Pons (tissue), 1 donor: ENCODE measurements at places on chromosomes 5 and 9.
A peak's percentile ranks its signal among the peaks of the same experiment; 100 is the strongest.

GRCh38 chr5:88824892-88825583, 57.9 kb downstream of the MEF2C start:
- DNase-seq = peak; percentile 53

GRCh38 chr9:15856591-15856990, 303.7 kb downstream of the CCDC171 start:
- DNase-seq = no peak

DNA sequence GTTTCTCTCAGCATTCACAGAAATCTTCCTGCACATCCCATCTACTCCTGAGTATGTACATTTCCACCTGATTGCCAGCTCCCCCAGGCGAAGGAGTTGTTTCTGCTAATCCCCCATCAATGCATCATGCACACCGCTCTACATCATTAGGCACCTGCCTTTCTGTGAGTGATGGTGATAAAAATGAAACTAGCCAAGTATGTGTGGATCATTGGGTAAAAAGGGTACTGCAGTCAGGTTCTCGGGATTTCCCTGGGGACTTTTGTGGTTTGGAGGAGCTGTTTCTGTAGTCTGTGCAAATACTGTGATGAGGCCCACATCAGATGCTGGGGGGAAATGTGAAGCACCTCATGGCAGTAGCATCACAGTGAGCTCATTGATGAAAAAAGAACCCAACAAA, 30.4 kb downstream of the CAMK4 start:
- no peak for DNase-seq

GRCh38 chr9:132743931-132744479, 73.7 kb downstream of the GTF3C4 start:
- DNase-seq = no peak

- DNase-seq = no peak
Observed at GRCh38 chr9:6931913-6932312, 174.1 kb downstream of the KDM4C start.

- no peak for DNase-seq
Observed at GRCh38 chr5:167057665-167058064, 1233.8 kb upstream of the WWC1 start.

- no peak for DNase-seq
Observed at GRCh38 chr9:123710299-123710698, 219.6 kb downstream of the DENND1A start.

DNA sequence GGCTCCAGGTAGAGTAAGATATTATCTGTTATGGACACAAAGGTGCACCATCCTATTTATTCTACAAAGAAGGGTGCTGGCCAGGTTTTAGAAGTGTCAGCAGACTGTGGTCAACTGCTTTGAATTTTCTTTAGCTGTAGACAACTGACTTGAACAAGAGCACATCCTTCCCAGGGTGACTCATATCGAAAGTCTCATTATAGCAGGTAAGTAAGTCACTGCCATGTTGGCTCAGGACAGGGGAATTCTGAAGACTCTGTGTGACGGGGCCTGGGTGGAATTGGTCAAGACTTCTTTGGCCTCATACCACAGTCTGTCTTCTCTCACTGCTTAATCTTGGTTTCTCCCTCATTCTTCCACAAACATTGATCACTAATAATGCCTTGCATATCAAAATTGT, 214.5 kb upstream of the CDH9 start:
- no peak for DNase-seq

DNA sequence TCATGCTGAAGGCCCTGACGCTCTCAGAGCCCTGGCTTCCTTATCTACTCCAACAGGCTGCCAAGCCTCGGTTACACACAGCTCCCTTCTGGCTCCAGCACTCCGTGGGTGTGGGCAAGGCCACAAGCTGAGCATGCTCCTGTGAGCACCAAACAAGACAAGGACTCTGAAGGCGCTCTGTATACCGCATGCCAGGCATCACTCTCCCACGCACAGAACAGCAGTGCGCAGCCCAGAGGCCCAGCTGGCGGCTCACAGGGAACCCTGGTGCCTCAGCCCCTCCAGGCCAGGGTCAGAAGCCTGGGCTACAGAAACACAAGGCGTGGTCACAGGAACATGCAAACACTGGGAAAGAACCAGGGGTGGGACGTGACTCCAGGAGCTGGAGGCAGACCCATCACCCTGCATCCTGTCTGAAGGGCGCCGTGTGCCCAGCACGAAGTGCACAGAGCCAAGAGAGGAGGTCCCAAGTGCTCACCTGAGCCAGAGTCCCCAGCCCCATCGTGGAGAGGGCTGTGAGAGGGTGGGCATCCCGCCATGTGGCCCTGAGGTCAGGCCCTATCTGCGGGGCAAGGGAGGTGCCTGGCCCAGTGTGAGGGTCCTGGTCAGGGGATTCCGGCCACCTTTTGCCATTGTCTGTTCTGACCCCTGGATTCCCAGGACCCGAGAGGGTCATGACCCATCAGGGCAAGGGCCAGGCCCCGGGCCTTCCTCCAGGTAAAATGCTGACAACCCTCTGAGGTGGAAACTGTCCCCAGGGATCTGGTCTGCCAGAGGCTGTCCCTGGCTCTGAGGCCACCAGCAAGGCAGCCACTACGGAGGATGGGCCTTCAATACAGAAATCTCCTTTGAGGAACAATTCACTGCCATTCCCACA, 54.7 kb downstream of the COL23A1 start:
- DNase-seq = no peak

- no peak for DNase-seq
Observed at GRCh38 chr5:42614509-42614908, 142.1 kb upstream of the CCDC152 start.

DNA sequence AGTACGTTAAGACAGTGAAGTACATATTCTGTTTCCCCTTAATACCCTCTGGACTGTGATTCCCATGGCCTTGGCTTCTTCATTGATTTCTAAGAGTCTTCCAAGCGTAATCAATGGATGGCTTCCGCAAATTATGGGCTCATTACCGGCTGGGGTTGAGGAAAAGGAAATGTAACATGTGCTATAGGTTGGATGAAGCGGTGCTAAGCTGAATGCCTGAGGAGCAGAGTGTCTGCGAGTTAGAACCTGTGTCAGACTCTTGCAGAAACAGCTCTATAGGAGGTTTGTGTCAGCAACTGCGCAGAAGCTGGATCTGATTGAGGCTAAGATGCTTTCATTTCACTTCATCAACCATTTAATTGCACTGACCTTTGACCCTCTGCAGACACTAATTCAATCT, 114.3 kb upstream of the CDH18 start:
- no peak for DNase-seq

DNA sequence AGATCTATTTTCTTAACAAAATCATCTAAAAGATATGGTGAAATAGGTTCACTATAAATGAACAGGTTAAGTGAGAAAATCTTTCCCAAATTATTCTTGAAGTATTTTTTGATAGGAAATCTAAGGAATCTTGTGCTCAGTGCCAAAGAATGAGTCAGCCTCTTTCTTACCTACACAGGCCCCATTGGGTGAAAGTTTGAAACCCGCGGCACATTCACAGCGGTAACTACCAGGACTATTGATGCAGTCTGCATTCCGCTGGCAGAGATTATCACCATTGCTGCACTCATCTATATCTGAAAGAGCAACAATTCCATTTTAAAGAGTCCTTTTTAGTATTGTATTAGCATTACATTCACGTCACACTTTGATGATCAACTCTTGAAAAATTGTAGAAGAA, 221.8 kb downstream of the SLC12A2 start:
- DNase-seq = no peak

- DNase-seq = no peak
Observed at GRCh38 chr9:81581986-81582385, 107.4 kb downstream of the TLE1 start.

DNA sequence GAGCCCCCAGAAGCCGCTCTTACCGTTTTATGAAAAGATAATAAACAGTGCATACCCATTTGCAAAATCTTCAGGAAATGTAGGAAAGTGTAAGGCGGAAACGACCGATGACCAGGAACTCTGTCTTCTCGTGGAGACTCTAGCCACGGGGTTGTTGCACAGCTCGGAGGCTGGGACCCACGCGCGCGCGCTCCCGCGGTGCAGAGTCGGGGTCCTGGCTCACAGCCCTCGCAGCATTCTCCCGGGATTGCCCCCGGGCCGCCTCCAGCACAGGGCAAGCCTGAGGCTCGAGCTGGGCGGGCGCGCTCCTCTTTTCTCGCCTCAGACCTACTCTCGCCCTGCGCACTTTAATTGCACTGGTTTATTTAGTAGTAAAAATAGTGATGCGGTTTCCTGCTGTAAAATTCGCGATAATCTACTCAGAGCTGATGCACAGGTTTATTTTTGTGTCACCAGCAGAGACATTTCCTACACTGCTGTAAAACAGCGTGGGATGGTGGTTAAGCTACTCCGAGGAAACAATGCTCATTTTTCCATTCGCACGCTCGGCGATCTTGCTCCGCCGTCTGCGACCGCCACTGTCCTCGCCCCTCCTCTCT, 15.5 kb downstream of the TRIM7 start:
- no peak for DNase-seq

- DNase-seq = no peak
Observed at GRCh38 chr5:111856876-111857466, 100.0 kb upstream of the NREP start.

GRCh38 chr5:168411871-168412270, 74.4 kb upstream of the RARS1 start:
- DNase-seq = no peak

- no peak for DNase-seq
Observed at GRCh38 chr5:79225026-79225425, 10.9 kb upstream of the JMY start.

- DNase-seq = peak; percentile 25
Observed at GRCh38 chr9:129109952-129110739, 447 bp downstream of the CRAT start.

GRCh38 chr9:114056527-114056926, 21.6 kb downstream of the AMBP start:
- no peak for DNase-seq

DNA sequence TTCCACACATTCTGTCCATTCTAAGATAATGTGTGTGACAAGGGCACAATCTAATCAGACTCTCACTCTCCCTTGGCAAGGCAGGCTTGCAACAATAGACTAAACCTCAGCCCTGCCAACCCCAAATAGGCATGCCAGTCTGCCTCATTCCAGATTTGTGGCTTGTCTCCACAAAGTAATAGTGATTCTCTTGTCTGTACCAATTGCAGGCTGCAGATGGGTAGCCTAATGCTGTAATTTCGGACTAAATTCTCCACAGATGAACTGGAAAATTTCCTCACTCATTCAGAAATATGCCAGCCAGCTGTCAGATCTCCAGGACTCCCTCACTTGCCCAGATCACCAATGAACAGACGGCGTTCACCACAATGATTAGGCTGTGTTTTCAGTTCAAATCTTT, 413.6 kb downstream of the ELAVL2 start:
- DNase-seq = peak; percentile 44

GRCh38 chr5:135095871-135096270, 61.8 kb upstream of the PITX1 start:
- DNase-seq = no peak
